ENCODE measurements at places on chromosomes 6 and 20.

- DNase-seq: no peak
These were observed 6.1 kb downstream of the MRS2 start for GRCh38 chr6:24408719-24409410.

GRCh38 chr20:42461965-42462593 is 727.6 kb downstream of the PTPRT start:
- DNase-seq: no peak

DNA sequence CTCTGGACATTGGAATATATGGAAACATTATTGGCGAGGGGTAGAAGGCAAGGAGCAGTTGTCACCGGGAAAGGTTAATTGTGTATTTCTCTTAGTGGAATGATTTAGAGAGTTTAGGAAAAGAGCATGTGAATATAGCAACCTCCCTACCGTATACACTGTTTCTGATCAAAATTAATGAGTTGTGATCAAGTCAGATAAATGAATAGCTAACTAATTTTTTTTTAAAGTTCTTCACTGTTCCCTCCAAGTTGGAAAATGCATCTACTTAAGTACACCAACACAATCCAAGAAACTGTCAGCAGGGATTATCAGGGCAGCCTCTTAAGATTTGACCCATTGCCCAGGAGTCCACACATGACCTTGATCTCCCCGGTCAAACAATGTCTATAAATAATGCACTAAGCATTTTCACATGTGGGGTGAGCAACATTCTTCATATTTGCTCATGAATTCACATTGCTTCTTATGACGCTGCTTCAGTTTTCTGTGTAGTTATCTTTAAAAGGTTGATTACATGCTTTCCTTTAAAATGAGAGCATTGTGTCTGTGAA is 680.8 kb upstream of the NRSN1 start:
- DNase-seq: no peak

DNA sequence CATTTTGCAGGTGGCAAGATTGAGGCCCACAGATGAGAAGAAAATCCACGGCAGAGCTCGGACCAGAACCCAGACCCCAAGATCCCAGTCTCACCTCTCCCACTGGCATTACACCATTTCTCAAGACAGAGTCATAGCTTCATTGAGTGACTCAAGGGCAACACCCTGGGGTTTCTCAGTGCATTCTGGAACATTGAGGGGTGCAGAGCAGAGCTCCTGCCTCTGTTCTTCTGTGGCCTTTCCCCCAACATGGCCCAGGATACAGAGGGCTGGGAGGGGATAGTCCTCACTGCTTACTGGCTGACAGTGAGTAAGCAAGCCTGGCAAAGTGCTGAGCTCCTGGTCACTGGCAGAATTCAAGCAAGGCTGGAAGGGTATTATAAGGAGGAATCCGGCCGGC is 74.0 kb downstream of the MDGA1 start:
- no peak for DNase-seq

GRCh38 chr6:43856005-43856765 is 86.2 kb downstream of the VEGFA start:
- no peak for DNase-seq

GRCh38 chr20:43726333-43726732 is 469 bp downstream of the GTSF1L start:
- no peak for DNase-seq

DNA sequence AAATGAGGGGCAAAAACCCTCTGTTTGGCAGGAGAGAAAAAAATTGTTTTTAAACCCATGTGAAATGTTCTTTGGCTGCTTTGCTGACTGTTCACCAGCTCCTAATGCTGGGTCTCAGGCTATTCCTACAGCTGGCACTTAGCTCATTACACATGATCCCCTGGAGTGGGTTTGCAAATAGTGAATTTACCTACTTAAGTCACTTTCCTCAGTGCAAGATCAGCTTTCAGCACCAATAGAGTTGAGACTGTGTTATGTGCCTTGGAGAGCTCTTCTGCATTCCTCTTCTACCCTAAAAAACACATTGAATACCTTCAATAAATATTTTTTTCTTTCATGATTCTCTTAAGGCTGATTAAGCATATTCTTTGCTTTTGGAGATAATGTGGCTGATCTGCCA is 58.4 kb upstream of the PRDM1 start:
- no peak for DNase-seq

DNA sequence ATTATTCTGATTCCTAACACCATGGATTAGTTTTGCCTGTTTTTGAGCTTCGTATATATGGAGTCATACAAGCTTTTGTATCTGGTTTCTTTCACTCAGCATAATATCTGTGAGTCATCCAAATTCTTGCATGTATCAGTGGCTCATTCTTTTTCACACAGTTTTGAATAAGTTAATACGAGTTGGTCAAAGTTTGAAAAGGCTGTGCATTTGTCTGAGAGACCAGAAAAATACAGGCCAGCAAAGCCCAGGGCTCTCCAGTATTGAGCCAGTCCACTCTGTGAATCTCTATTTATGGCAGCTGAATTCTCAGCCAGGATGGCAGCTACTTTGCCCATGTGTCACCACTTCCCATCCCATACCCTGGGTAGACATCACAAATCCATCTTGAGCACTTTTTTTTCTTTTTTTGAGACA is 7.2 kb upstream of the CHMP4B start:
- DNase-seq: no peak

DNA sequence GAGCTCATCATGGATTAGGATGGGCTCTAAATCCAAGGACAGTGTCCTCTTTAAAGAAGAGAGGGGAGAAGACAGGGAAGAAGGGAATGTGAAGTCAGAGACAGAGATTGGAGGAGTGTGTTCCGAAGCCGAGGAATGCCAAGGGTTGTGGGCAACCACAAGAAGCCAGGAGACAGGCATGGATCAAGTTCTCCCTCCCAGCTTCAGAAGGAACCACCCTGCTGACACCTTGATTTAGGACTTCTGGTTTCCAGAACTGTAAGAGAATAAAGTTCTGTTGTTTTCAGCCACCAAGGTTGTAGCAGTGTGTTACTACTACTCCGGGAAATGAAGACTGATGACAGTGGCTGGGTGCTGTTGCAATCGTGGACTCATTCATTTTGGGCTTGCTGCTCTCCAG is 120.1 kb downstream of the RPS12 start:
- DNase-seq: no peak

DNA sequence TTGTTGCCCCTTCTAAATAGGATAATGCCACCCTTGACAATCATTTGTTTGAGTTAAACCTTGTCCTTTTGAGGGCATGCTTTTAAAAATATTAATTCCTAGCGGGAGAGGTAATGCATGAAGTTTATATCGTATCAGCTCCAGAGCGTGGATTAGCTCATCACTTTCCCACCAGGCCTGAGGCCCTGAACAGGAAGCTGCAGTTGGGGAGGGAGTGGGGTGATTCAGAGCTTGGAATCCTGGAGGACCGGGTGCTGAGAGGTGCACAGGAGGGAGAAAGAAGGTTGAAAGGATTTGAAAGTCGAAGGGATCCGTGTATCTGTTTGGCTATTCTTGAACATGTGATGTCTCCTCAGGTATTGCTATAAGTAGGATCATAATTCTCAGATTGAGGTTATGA is 25.0 kb downstream of the ZDHHC14 start:
- DNase-seq: no peak

DNA sequence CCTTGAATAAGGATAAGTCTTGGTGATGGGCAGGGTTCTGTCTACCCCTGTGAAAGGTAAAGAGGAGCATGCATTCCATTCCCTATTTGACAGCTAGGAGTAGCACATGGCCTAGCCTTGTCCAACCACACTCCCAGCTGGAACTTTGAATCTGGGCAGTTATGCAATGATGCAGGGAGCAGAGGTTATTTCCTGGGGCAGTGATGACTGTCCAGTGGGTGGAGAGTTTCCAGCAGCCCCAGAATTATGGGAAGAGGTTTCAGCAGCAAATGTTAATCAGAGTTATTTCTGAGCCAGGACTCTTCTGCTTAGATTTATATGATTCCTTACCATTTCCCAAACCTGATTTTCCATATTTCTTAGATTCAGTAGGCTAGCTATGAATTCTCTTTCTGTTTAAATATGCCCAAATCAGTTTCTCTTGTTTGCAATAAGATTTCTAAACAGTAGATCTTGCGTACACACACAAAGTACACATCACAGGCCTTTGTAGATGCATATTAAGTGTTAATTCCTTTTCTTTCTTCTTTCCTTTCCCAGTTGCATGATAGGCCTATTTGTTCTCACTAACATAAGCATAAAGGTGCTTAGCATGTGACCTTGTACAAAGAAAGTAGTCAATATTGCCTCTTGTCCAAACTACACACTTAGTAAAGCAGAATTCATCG is 17.3 kb upstream of the TXLNB start:
- DNase-seq: no peak

DNA sequence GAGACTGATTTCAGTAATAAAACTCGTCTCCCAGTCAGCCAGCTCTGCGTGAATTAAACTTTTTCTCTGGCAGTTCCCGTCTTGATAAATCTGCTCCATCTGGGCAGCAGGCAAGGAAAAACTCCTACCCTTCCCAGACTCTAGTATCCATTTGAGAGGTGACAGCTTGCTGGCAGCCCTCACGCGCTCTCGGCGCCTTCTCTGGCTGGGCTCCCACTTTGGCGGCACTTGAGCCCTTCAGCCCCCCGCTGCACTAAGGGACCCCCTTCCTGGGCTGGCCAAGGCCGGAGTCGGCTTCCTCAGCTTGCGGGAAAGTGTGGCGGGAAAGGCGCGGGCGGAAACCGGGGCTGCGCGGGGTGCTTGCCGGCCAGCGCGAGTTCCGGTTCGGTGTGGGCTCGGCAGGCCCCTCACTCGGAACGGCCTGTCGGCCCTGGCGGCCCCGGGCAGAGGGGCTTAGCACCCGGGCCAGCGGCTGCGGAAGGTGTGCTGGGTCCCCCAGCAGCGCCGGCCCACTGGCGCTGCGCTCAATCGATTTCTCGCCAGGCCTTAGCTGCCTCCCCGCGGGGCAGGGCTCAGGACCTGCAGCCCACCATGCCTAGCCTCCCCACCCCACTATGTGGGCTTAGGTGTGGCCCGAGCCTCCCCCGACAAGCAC is 21.8 kb upstream of the GMPR start:
- DNase-seq: no peak

- DNase-seq: no peak
These were observed 3.9 kb upstream of the PRDM13 start for GRCh38 chr6:99602520-99603420.

DNA sequence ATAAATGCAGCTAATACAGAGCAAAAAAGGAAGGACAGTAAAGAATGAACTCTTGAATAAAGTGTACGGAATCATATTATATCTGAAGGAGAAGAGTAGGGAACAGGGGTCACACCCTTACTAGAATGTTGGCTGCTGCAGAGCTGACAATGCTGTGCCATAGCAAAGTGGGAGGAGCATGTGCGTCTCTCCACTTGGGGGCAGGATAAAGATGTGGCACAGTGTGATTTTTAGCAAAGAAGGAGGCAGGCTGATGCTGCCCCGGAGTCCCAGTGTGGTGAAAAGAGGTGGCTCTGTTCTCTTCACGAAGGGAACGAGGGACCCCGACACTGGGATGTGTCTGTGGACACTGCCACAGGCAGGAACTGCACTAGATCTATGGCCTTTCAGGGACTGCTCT is 67.5 kb downstream of the INSM1 start:
- DNase-seq: no peak

GRCh38 chr20:52457826-52458225 is 266.2 kb upstream of the ZFP64 start:
- no peak for DNase-seq

DNA sequence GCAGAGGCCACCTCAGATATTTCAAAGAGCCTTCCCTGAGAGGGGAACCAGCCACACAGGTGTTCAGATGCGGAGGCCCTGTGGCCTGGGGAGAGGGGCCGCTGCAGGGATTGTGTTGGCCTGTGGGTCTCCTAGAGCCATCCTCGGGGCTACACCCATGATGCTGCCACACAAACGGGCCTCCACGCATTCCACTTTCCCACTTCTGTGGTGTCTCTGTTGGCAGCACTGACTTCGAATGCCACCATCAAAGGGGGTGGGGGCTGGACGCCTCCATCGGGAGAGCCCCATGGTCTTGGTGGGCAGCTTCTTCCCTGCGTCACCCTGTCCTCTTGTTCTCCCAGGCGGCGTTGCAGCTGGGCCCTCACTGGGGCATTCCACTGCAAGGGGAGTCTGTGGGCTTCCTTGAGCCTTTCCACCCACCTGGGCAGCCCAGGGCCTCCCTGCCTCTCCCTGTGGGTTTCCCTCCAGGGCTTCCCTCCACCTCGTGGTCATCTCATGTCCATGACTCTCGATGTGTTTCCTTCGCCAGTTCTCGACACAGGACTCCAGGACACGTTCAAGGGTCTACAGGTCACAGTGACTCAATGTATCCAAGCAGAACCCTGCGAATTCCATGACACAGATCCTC is 145.5 kb downstream of the ERMARD start:
- DNase-seq: no peak

- DNase-seq: no peak
These were observed 100.5 kb downstream of the ASCC3 start for GRCh38 chr6:100780648-100781047.

- DNase-seq: no peak
These were observed 66.1 kb downstream of the HMGCLL1 start for GRCh38 chr6:55512904-55513303.

DNA sequence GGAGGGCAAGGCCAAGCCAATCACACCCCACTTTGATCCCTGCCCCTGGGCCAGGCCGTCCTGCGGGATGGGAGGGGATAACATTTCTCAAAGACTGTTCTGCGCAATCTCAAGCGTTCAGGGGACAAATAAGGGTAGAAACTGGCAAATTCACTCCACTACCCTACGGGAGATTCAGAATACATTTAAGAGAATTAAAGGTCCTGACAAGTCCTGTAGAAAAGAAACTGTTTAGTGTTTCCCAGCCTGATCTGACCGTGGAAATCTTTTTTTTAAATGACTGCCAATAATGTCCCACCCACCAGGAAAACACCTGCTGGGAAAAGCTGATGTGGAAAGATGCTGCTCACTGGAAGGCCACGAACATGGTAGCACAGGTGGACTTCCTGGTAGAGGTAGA is 140.6 kb upstream of the RNF24 start:
- DNase-seq: no peak

DNA sequence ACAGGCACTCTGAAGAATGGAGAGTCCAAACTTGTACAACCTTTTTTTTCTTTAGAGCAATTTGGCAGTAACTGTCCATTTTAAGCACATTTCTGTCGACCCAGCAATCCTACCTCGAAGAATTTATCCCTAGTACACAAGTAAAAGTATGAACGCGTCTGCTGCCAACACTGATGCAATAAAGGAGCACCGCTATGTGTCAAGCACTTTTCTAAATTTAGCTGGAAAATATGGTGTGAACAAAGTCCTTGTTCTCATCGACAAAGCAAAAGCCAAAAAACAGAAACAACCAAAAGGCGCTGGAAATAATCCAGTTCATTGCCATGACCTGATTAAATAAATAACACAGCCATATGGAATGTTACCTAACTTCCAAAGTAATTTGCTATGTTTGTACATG is 1.1 kb downstream of the DPM1 start:
- no peak for DNase-seq

- DNase-seq: no peak
These were observed 112.1 kb upstream of the ASF1A start for GRCh38 chr6:118781897-118782296.

Measured in substantia nigra (tissue), 51 donors.